ENCODE measurements at places on chromosomes 11 and 22.

DNA sequence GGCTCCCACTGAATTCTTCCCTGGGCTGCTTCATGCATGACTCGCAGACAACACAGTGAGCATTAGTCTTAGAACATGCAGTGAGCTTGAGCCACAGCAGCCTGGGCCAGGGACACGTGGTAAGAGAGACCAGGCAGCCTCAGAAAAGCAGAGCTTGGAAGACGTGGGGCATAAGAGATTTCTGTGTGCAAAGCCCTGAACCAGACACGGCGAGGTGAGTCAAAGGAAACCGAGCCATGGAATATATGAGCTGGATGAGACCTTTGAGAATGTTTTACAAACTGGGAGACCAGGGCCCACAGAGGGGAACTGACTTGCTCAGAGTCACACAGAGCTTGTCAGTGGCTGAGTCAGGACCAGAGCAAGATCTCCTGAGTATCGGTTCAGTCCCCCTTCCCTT, 8.5 kb upstream of the FXYD6 start:
- DNase-seq = no peak

- DNase-seq = no peak
Observed at GRCh38 chr11:105399511-105399910, 210.4 kb upstream of the GRIA4 start.

- DNase-seq = no peak
Observed at GRCh38 chr11:119486691-119487259, 63.8 kb upstream of the THY1 start.

- DNase-seq = no peak
Observed at GRCh38 chr11:73229896-73230875, 12.1 kb downstream of the P2RY2 start.

DNA sequence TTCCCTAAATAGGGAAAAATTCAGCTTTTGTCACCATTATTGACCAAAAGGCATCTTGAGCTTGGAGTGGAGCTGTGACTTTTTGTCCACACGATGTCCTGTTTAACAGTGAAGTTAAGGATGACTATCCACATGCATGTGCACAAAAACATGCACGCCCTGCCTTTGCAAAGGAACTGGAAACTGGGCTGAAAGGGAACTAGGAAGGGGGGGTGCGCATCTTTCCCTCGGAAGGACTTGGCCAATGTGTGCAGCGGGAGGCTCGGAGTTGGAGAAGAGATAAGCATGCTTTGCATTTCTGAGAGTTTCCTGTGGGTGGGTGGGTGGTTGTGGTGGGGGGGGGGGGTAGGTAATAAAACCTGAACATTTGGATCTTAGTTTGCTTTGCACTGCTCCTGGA, 411 bp upstream of the KIRREL3 start:
- DNase-seq = no peak

DNA sequence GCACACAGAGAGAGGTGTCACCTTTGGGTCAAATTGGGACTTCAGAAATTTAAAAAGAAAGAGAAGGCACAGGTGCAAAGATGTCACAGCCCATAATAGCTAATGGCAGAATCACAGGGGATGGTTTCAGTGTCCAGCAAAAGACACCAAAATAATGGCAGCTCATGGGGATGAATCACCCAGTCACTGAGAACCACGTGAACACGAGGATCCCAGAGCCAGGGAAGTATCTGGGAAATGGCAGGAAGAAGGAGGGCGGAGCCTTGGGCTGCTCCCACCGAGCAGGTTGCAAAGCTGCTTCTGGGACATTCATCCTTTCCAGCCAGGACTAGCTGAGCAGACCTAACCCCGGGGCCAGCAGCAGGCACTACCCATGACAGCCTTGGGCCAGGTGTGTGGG, 45.6 kb downstream of the TRMU start:
- no peak for DNase-seq

- no peak for DNase-seq
Observed at GRCh38 chr22:48192920-48193319, 1430.5 kb downstream of the TBC1D22A start.

- no peak for DNase-seq
Observed at GRCh38 chr11:15806217-15806616, 550.1 kb downstream of the SOX6 start.

- DNase-seq = no peak
Observed at GRCh38 chr11:75436806-75437205, 3.8 kb upstream of the KLHL35 start.

GRCh38 chr22:35915477-35916013, 113.1 kb downstream of the RBFOX2 start:
- no peak for DNase-seq

GRCh38 chr22:20018001-20018400, 1.4 kb upstream of the ARVCF start:
- DNase-seq = no peak

DNA sequence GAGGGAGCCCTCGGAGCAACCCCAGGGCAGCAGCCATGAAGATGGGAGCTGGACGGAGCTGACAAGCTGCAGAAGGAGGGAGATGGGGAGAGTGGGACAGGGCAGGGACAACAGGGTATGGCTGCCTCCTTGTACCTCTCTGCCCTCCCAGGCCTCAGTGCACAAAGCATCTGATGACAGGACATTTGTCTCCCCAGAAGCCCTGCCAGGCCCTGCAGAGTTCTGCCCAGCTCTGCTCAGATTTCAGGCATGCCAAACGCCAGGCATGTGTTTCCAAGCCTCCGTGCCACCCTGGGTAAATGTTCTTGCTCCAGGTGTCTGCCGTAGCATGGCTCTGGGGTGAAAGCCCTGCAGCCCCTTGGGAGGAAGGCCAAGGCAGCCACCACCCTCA, 1.1 kb upstream of the IFITM10 start:
- DNase-seq = no peak

DNA sequence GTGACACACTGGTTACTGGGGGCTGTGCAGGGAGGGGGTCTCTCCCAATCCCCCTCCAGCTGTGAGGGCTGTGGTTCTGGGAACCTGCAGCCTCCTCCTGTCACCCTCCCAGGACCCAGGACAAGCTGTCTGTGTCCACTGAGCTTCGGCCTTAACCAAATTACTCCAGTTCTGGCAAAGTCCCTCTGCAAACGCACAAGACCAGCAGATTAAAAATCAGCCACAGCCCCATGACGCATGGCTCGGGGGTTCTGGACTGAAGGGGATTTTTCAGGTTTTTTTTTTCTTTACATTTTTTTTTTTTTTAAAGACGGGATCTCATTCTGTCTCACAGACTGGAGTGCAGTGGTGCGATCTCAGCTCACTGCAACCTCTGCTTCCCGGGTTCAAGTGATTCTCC, 32.2 kb upstream of the A4GALT start:
- DNase-seq = no peak

GRCh38 chr11:6415797-6416196, 3.1 kb downstream of the APBB1 start:
- no peak for DNase-seq

DNA sequence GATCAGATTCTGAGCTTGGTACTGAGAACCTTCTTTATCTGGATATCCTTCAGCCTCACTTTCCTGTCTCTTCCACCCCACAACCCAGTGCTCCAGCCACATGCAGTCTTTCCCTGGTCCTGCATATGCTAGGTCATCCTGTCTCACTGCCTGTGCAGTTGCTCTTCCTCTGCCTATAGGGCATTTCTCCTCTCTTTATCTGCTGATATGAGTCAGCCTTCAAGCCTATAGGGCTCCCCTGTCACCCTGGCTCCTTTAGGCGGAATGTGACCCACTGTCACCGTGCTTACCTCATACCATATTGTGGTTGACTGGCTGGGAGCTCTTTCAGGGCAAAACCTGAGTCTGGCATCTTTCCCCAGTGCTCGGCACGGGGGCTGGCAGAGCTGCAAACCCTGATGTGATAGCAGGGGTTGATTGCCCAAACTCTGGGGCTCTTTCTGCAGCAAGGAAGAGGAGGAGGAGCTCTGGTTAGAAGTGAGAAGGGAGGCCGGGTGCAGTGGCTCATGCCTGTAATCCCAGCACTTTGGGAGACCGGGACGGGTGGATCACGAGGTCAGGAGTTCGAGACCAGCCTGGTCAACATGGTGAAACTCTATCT, 26.3 kb downstream of the MEI1 start:
- DNase-seq = no peak

GRCh38 chr22:46967445-46968358, 205.3 kb downstream of the TBC1D22A start:
- DNase-seq = no peak
